ENCODE measurements at places on chromosomes 1 and 21. TPM values are rescaled to one million over a fixed set of nuclear protein-coding genes. Genes with fewer than 3 reads are reported as not detected.

DNA sequence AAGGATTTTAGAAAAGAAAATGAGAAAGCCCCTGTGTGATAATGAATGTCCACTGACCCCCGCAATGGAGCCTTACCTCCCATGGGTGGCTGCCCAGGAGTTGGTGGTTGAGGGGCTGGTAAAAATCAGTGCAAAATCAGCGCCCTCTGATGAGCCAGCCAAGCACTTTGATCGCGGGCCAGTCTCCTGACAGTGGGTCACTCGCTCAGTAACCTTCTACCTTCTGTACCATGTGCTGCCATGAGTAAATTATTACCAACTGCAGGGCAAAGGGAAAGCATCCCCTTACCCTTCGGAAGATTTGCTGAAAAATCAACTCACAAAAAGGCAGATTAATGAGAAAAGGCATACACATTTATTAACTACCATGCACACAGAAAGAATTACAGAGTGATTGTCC, 58.8 kb downstream of the KCNK1 start:
- DNase-seq = no peak

DNA sequence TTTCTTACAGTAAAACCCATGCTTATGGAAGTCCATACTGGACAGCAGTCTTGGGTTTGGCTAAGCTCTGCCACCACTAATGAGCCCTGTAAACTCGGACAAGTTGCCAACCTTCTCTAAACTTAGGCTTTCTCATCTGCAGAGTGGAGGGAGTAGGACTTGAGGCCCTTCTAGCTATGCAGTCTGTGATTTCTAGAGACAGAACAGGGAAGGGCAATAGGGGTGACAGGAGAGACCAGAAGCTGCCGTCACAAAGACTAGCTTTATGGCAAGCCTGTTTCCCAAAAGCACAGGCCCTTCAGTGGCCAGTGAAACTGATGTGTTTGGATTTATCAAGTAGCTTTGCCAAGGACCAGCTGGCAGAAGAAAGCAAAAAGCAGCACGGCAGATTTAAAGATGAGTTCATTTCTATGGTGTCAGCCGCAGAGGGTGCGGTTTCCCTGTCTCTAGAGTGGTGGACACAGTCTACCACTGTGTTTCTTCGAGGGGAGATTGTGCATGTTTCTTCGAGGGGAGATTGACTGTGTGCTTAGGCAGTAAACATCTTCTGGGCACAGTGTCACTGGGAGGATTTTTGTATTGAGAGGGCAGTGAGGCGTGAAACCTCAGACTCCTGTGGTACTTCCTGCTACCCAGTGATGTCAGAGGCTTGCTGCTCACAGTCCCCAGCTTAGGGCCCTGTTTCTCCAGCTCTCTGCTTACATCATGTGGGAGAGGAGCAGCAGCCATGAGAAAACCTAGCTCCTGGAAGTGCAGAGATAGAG, 119.0 kb downstream of the ROR1 start:
- no peak for DNase-seq

TCHH gene
- total RNA-seq = 0.07 TPM

- no peak for DNase-seq
These were observed 47.2 kb upstream of the SYT14 start for GRCh38 chr1:209890641-209891330.
